ENCODE measurements at places on chromosomes 2 and 18.
A peak's percentile ranks its signal among the peaks of the same experiment; 100 is the strongest.

GRCh38 chr2:74849228-74849892, 15.4 kb downstream of the HK2 start:
- DNase-seq: peak; percentile 29

DNA sequence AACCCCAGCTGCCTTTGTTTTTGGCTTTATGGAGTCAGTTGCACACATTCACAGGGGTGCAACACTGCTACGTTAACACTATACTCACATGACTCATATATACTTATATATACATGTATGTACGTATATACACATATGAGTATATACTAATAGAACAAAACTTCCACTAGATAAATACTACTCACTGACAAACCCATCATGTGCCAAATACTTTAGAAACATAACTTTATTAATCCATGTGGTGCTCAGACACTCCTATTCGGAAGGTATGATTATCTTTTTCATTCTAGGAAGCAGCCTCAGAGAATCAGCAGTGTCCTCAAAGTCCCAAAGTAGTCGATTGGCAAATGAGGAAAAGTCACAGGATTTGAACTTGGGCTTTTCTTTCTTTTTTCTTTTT, 7.9 kb downstream of the PMAIP1 start:
- no peak for DNase-seq

DNA sequence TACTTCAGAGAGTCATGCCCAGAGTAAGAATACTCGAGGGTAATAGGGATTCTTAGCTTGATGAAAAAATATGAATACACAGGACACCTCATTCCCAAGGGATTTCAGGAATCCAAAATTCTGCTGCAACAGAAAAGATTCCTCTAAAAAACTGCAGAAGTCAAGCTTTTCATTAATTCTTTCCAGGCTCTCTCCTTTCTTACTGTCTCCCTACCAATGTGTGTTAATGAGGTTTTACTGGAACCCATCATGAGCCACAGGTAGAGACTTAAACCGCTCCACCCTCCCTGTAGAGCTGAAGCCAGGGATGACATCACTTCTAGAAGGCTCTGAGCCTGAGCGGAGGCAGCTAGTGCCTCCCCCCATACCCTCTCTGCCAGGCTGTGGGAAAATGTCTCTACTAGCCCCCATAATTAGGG, 3.4 kb downstream of the SDC1 start:
- no peak for DNase-seq

- DNase-seq: no peak
These were observed 441.7 kb downstream of the RNF144A start for GRCh38 chr2:7358865-7359447.

DNA sequence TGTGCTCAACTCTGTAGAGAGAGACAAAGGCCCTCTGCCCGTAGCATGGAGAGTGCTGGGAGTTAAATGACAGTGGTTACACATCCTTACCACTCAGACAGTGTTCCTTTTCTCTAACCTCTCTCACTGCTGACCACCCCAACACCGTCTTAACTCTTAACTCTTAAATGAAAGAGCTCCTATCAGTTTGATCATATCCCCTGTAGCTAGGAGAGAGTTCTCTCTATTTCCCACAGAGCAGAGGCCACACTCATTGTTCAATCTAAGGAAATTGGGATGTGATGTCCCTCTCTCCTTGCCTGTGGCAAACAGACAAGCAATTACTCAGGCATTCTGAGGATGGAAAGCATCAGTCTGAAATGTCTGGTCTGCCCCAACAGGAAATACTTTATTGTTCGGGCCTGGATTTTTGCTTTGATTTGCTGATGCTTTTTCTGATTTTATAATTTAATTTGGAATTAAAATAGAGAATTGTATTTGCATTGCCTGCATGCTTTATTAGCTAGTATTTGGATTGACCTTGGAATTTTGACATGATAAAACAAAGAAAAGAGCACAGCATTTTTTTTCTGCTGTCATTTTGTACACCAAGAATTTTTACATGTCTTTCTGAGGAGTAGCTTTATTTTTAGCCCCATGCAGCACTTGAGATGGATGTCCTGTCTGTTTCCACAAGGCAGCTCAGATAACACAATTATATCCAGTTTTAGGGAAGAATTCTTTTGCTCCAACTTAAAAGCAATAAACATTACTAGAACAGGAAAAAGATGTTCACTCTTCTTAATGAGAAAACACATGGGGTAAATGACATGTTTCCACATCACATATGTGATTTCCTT, 27.7 kb upstream of the IER3IP1 start:
- DNase-seq: no peak

DNA sequence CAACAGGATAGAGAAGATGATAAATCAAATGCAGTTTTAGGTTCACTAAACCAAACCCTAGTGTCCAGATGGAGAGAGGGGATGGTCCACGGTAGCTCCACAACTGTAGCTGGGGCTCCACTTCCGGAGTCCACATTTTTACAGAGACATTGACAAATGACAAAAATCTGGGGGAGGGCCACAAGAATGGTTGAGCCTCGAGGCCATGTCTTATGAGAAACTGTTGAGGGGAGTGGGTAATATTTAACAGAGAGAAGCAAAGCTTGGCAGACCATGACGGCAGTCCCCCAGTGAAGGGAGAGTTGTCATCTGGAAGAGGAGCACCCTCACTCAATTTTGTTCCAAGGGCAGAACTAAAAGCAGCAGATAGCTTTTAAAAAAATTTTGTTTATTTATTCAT, 17.6 kb upstream of the EPHA4 start:
- no peak for DNase-seq

DNA sequence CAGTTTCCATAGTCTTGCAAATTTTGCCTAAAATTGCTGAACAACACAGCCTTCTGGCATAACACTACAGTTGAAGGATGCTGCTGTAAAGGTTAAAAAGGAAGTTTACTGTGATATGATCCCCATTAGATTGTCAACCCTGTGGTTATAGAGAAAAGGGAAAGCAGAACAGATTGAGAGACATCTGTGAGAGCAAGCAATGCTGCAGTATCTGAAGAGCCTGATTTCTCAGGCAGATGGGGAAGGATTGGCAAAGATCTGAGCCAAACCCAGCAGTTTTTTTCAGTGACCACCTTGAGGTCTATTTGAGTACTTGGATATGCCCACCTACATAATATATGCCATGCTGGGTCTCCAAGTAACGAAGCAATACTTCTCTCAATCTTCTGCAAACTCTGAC, 8.5 kb upstream of the ST8SIA3 start:
- no peak for DNase-seq

GRCh38 chr2:219820767-219821166, 193.3 kb downstream of the SLC4A3 start:
- no peak for DNase-seq

DNA sequence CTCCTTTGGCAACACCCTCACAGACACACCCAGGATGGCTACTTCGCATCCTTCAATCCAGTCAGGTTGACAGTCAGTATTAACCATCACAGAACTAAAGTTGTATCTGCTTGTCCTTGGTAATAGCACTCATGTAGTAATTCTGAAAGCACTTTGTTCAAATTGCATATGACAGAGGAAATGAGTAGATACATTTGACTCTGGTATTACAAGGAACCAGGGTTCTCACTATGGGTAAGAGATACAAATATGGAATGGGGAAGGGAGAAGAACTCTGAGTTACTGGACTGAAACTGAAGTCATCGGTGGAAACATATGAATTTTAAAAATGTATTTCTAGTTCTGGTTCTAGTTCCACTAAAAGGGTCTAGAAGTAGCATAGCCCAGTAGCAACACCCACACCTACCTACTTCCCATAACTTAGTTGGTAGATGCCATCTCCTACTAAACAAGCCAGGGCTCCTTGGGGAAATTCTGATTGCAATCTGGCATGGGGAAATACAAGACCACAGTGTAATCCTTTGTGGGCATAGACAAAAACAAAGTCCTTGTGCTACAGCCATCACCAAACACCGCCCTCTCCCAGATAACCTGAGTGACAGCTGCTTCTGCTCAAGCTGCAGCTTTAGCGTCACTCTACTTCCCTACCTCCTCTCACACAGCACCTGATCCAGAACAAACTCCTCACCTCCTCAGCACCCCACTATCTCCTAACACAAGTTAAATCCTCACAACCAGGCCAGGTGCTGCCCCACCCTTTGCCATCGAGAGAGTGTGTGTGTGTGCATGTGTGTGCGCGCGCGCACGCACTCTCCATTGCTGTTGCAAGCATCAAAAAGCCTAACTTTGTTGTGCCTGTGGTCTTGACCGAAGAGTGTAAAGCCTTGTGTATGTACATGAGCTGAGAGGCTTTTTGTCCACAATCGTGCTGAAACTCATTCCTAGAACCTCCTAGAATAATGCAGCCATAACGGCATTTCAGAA, 31.4 kb upstream of the CD226 start:
- no peak for DNase-seq

- DNase-seq: no peak
These were observed 38.7 kb upstream of the MEX3C start for GRCh38 chr18:51236225-51236624.

- DNase-seq: no peak
These were observed 6.6 kb downstream of the GAD1 start for GRCh38 chr2:170823088-170823897.

GRCh38 chr18:52844323-52844722, 504.3 kb downstream of the DCC start:
- no peak for DNase-seq

GRCh38 chr18:68735483-68736343, 20.8 kb upstream of the TMX3 start:
- DNase-seq: no peak

- DNase-seq: no peak
These were observed 103.1 kb downstream of the ZNF532 start for GRCh38 chr18:58967751-58968254.

GRCh38 chr2:109123586-109124201, 5.3 kb upstream of the SH3RF3 start:
- no peak for DNase-seq

- DNase-seq: no peak
These were observed 183.1 kb upstream of the SH3BP4 start for GRCh38 chr2:234768608-234769196.

GRCh38 chr2:85459771-85460170, 41.3 kb downstream of the SH2D6 start:
- DNase-seq: no peak

DNA sequence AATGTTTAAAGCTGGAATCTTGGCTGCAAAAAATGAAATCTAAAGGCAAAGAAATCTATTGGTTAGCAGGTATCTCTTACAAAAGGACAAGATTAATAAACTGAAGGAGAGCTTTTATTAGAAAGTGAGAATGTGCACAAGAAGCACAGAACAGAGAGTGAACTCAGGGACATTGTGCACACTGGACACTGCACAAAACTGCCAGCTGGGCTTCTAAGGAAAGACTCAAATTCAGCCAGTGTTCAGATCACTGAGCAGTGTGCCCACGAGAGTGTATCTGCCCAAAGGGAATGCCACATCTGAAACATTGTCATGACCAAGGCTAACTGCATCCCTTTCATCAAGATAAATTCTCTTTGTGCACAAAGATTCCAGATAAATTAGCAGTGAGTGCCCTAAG, 129.7 kb upstream of the KCNH7 start:
- DNase-seq: no peak

- no peak for DNase-seq
These were observed 72.5 kb downstream of the FAM210A start for GRCh38 chr18:13653746-13654433.

GRCh38 chr2:144642131-144642530, 122.2 kb upstream of the ZEB2 start:
- no peak for DNase-seq

- no peak for DNase-seq
These were observed 211.4 kb downstream of the SH3RF3 start for GRCh38 chr2:109340381-109340780.

GRCh38 chr2:234081970-234082822, 31.7 kb downstream of the SPP2 start:
- DNase-seq: no peak

- DNase-seq: no peak
These were observed 92.2 kb upstream of the ASAP2 start for GRCh38 chr2:9114458-9114857.

DNA sequence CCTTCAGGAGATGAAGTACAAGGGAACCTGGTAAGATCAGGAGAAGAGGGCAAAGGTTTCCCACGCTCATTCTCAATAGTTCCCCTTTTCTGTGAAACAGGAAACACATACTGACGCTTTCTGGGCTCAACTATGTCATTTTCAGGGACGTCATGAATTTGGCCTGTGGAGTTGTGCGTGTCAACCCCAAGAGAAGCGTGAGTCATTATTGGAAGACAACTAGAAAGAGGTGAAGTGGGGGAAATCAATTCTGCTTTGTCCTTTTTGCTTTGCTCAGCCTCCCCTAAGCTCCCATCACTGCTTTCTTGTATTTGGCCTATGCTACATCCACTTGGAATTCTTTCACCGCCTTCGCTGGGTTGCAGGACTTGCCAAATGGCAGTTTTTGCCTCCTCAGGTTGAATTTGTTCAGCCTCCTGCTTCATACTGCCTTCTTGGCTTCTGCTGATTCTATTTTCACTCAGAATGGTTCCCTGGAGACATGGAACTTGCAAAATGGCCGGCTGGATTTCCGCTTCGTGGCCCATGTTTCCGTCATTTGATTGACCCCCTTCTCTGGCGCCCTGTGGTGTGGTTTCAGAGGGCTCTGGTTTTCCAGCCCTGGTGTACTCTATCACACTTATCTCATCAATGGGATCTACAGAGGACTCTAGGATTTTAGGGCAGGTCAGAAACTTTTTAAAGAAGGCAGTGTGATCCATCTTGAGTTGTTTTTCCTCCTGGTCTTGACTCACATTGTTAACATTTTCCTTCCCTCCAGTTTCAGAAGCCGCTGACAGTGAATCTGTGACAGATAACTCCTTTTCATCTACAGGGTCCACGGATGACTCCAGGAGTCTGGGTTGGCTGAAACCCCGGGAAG, 93.3 kb downstream of the ALPK2 start:
- no peak for DNase-seq

DNA sequence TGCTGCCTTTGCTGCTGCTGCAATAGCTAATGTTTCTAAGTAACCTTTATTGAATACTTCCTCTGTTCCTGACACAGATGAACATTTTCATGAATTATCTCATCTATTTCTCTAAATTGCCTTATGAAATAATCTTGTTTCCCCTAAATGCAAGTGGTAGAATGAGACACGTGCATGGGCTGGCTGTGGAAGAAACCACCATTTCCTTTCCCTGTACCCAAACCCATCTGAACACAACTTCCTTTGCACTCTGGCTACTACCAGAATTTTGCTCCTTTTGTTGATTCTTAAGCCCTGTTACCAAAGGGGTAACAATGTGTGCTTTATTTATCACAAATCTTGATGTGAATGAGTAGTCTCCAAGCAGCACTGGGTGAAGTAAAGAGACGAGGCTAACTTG, 29.2 kb downstream of the AKAIN1 start:
- DNase-seq: no peak

DNA sequence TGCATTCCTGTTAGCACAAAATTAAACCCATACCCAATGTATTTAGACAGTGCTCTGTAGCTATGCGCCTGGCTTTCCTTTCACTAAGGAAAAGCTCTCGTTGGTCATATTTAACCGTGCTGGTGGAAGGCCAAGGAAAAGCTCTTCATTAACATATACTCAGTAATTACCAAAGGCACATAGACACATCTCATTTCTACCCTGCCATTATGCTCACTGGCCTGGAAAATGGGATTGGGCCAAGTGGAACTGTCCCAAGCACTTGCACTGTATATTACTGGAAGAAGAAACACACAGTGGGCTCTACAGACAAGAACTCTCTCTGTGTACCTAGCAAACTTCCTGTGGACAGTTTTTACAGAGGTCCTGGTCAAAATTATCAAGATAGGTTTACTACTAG, 274.4 kb downstream of the ERBB4 start:
- DNase-seq: no peak

All from activated CD8-positive, alpha-beta memory T cell treated with anti-CD3 and anti-CD28 coated beads, Interleukin-2, amount 50 U/mL, for 4 hours (primary cell).